ENCODE measurements at places on chromosomes 1 and 21.

GRCh38 chr21:32312326-32312725 lies 13.7 kb downstream of the MRAP start:
- DNase-seq = no peak

DNA sequence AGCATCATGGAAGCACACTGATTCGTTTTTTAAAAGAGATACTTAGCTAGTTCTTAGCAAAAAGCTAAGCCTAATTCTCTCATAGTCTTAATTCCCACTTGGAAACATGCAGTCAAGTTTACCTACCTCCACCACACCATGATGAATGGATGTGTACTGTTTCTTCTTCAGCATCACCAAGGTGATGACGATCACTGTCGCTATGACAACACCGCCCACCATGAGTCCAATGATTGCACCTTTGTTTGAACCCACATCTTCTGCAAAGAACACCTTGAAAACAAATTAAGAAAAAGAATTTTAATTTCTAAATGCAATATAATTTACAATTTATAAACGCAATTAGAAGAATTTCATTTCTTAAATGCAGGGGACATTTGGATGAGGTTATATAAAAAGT lies 156.8 kb downstream of the GABPA start:
- DNase-seq = no peak

- DNase-seq = no peak
Measured at GRCh38 chr1:61192663-61193330, 110.4 kb downstream of the NFIA start.

GRCh38 chr1:19457607-19458006 lies 27.7 kb downstream of the CAPZB start:
- DNase-seq = no peak

DNA sequence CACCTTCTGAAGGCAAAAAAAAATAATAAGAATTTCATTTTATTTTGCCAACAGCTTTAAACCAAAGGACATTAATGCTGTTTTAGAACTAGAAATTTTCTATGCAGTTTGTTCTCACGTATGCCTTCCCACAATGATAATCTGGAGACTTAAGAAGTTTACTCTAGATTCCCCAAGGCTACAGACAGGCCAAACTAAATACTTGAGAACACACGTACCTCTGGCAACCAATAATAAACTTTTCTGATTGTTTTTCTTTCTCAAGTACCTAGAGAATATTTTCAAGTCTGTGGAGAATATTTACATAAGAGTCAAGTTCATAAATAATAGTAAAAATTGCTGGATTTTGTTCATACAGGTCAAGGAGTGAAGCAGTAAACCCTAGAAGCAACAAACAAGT lies 15.9 kb downstream of the CLDN8 start:
- no peak for DNase-seq

DNA sequence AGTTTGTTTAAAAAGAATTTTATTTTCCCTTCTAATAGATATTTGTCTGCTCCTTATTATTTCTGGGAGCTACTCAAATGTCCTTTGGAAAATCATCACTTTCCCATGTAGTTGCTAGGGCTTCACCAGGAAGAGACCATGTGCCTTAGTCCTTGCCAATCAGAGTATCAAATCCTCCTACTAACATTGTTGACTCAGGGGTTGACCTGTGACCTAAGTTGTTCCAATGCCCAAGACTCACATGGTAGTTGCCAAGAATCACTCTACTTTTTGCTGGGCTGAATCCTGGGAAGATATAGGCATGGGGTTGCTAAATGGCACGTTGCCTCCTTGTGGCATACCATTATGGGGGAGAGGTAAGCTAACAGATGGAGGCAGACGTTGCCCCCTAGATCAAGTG lies 58.2 kb upstream of the FOXD3 start:
- DNase-seq = no peak

DNA sequence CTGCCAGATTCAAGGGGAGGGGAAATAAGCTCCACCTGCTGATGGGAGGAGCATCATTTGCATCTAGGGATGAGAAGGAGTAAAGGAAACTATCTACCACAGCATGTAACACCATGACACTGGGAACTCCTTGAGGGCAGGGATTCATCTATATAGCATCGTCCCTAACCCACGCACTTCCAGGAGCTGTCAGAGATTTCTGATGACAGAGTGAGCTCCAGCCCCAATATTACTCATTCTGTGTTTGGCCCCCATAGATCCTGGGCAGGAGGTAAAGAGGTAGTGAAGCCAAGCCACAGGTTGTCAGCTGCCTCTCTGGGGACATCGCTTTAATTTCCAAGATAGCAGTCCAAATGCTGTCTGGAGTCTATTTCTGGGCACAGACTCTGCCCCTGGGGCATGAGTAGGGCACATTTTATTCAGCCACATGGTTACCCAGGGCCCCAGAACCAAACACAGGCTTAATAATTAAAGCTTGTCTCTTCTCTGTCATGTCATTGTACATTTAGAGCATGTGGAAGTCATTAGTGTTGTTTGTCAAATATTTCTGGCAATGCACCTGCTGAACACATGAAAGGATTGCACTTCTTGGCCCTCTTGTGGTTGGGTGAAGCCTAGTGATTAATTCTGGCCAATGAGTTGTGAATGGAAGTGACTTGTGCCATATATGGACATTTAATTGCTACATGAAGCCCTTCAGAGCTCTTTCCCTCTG lies 105.9 kb upstream of the POU3F1 start:
- DNase-seq = no peak

DNA sequence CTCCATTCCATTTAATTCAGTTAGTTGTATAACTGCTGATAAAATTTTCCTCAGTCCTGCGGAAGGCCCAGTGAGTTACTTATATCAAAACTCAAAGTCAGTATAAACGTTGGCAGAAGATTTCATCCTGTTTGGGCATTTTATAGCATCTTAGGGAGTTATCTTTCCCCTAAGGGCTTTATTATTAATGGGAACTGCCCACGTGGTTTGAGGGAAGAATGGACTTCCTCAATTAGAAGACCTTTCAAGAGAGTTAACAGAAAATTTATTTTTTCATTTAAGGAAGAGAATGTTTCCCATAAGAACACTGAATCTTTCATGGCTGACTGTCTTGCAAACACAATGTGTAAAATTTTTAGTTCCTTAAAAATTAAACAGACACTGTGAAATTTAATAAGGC lies 400.1 kb downstream of the NEGR1 start:
- DNase-seq = no peak

DNA sequence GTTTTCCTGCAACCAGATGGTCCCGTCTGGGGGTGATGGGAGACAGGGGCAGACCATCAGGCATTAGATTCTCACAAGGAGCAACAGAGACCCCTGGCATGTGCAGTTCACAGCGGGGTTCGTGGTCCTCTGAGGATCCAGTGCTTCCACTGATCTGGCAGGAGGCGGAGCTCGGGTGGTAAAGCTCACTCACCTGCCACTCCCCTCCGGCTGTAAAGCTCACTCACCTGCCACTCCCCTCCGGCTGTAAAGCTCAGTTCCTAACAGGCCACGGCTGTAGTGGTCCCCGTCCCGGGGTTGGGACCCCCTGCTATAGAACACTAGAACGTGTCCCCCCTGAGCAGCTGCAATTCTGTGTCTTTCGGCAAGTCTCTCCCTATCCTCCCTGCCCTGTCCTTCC lies 4.6 kb downstream of the KRTAP10-12 start:
- DNase-seq = no peak

- DNase-seq = no peak
Measured at GRCh38 chr1:73821520-73821919, 376.5 kb downstream of the LRRIQ3 start.

All from CD4-positive, alpha-beta T cell treated with Interleukin-2 at 100 ng/mL for 4 hours (primary cell).